Mesendoderm (in vitro differentiated cells): ENCODE measurements at places on chromosomes 12 and 14.

DNA sequence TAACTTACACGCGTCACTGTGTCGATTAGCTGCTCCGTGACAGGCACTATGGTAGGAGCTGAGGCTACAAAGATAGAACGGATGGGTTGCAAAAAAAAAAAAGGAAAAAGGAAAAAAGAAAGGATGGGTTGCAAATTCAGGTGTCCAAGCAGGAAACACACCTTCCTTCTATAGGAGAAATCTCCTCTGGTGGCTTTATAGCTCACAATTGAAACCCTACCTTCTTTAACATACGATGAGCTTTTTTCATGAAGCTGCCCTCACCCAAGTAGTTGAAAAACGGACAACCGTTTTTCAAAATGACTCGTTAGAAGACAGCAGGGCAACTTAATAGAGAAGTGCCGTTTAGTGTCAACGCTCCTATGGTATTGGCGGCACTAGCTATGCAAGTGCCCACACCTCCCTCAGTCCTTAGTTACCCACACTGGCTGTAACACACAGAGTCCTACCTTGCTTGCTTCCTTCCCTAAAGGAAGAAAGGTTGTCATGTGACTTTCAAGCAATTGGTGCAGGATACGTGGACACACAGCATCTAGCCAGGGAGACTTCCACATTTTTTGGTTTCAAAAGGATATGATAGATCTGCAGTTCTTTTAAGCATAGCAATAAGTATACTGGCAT lies 682 bp upstream of the TRIP11 start:
- peak; percentile 62 for DNase-seq

GRCh38 chr14:23034498-23035302 lies at the start of gene PSMB5:
TSS of gene PSMB5 (minus strand) at chr14:23034900. CDS start at chr14:23034881, 19 bp downstream.
- DNase-seq = peak; percentile 99

GRCh38 chr12:101838628-101839323 lies 8.0 kb upstream of the GNPTAB start:
- DNase-seq = no peak

- no peak for DNase-seq
Measured at GRCh38 chr12:86387591-86388145, 131.5 kb upstream of the MGAT4C start.

- peak; percentile 80 for DNase-seq
Measured at GRCh38 chr12:48925304-48926011, at the start of gene FKBP11. TSS of gene FKBP11 (minus strand) at chr12:48925492. CDS start at chr12:48925428, 64 bp downstream.

GRCh38 chr12:6863033-6863432 lies 4.3 kb upstream of the TPI1 start:
- DNase-seq = no peak

DNA sequence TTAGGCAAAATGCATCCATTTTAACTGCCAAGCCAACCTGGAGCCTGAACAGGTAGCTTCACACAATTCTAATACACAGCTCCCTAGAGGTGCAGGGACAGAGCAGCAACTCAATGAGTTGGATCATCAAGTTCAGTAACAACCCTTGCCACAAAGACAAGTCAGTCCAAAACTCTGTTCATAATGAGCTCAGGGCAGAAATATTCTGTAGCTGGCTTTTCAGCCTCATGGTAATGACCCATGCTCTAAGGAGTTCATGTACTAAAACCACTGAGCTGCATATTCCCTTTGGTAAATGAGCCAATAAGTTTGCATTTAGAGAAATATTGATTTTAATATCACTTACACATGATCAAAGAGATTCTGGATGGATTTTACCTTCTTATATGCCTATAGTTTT lies 316.1 kb downstream of the SEC23A start:
- DNase-seq = no peak

GRCh38 chr12:53320352-53321195 lies 836 bp downstream of the AAAS start:
- DNase-seq = no peak

DNA sequence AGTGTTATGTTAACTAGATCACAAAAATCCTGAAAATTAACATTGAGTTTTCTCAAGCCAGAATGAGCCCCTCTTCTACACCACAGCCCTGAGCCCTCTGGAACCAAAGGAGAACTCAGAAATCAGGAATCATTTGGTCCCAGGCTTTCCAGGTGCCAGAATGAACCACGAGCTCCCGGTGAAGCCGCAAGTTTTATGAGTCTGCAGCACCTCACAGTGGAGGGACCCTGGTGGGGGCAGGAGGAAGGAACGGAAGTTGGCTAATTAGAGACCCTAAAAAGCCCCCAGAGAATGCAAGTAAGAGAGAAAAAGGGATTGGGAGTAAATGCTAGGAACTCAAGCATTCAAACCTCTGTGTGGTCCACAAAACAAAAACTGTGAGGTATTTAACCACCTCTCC lies 52.9 kb upstream of the BCL2L14 start:
- peak; percentile 61 for DNase-seq

DNA sequence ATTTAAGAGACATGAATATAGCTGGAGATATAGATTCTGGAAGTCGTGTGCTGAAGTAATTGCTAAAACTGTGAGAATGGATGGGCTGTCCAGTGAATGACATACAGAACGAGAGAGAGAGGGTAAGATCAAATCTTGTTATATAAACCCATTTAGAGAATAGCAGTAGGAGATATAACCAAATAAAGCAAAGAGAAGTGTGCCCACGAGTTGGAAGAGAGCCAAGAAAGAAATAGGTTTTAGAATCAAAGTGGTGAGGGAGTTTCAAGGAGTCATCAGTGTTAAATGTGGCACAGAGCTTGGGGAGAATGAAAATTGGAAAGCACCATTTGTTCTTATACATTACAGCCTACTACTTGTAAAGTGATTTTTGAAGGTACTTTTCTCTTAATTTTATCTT lies 19.2 kb downstream of the TOGARAM1 start:
- DNase-seq = no peak

DNA sequence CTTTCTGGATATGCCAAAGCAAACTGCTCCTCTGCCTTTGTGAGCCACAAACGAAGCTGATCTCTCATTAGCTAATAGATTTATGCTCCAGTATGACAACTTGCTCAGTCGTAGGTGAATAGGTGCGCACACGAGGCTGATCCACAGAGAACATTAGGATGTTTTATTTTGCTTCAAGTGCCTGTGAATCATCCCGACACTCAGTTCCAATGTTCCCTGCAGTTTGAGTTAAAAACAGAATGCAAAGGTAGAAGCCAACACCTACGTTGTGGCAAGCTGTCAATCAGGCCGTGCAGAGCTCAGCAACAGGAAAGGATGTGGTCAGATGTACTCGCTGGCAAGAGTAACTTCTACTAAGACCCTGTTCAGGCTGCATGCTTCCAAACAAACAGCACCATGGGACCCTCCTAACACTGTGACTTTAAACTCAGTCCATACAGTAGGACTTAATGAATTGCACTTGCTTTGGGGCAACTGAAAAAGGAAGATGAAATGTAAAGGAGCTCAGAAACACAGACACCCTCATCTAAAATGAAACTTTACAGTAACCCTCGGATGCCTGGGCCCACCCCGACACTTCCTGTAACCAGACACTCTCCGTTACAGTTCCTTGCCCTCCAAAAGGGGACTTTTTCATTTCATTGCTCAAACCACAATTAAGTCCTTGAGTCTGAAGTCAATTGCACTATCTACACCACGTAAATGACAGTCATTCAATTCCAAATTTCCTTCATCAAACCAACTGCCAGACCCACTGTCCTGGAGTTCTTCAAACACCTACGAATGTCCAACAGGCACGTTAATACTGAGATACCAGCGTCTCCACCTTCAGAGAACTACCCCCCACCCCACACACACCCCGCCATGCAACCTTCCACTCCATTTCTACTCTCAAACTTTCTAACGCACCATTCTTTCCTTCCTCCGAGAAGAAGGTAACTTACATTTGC lies 1.6 kb downstream of the CCDC88C start:
- no peak for DNase-seq

DNA sequence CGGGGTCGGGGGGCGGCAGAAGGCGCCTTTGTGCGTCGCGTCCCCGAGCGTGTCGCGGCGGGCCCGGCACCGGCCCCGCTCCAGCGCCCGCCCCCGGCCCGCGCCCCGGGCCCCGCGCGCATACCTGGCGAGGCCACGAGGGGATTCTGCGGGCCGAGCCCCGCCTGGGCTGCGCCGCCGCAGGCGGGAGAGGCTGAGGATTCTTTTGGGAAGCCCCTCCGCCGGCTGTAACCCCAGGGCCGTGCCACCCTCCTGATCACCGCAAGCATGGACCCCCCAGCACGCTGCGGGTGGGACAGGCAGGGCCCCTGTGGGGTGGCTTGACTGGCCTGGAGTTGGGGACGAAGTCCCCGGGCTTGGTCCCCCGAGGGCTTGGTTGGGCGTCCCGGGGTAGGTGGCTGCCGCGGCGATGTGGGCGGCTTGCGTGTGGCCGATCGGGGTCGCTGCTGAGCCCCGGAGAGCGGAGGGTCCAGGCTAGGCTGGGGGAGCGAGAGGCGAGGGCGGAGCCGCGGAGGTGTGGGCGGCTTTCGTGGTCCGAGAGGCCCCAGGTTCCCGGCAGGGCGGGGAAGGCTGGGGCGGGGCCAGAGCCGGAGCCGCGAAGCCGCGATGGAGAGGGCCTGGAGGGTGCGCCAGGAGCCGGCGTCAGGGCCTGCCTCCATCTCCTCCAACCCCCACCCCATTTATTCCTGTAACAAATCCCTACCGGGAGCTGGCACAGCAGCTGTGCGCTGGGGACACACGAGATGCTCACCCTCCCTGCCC lies 28.4 kb upstream of the GPR132 start:
- DNase-seq = peak; percentile 89

DNA sequence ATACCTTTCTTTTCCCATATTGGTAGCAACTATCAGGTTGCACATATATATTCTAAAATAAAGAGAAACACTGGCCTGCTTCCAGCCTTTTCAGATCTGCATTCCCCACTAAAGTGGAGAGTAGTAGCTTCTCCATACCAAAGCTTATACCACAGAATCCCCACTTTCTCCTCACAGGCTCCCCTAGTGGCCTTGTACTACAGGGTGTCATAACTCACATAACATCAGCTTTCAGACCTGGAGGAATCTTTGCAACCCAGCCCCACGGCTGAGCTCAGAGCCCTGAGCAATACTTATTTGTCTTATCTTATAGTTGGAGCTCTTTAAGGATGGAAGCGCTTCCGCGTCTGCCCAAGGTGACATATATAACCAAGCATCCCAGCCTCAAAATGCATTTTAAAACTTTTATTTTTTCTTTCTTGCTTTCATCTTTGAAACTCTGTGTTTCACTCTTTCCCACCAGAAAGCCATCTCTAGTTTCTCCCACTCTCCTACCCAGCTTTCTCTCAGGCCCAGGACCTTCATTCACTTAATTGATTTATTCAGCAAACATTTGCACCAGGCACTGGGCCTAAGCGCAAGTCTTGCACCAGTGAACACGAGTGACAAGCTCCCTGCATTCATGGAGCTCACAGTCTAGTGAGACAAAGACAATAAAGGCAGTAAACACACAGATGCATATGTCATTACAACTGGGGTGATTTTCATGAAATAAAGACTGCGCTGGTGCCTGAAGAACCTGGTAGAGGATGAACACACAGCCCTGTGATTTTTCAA lies 254.7 kb downstream of the IPO8 start:
- peak; percentile 75 for DNase-seq

DNA sequence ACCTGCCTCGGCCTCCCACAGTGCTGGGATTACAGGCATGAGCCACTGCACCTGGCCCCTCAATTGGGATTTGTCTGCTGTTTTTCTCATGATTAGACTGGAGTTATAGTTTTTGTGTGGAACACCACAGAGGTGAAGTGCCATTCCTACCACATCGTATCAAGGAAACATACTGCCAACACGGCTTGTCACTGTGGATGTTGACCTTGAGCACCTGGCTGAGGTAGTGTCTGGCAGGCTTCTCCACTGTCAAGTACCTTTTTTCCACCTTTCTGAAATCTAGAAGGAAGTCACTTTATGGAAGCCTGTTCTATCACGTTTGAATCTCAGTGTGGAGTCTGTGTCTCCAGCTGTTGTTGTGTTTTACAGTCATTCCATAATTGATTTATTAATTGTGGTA lies 21.4 kb upstream of the SEL1L start:
- no peak for DNase-seq

DNA sequence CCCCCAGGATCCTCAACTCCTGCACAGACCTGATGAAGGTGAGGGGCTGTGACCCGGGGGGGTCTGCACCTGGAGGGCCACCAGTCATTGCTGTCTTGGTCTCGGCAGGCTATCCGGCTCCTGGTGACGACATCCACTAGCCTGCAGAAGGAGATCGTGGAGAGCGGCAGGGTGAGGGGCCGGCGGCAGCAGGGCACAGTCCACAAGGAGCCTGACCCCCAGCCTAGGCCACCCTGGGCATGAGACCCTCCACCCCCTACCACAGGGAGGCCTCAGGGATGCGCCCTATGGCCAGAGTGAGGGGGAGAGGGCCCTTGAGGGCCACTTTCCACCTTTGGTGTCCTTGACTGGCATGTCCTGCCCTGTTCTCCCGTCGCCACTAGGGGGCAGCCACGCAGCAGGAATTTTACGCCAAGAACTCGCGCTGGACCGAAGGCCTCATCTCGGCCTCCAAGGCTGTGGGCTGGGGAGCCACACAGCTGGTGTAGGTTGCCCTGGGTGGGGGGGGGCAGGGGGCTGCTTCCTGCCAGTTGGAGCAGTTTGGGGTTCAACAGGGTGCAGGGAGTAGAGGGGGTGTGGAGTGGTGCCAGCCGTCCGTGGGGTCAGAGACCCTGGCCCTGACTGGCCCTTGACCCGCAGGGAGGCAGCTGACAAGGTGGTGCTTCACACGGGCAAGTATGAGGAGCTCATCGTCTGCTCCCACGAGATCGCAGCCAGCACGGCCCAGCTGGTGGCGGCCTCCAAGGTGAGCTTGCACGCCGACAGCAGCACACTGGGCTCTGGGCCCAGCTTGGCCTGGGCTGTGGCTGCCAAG lies 25.0 kb downstream of the HIP1R start:
- peak; percentile 74 for DNase-seq

GRCh38 chr14:62329427-62329826 lies 567.2 kb downstream of the SNAPC1 start:
- no peak for DNase-seq

DNA sequence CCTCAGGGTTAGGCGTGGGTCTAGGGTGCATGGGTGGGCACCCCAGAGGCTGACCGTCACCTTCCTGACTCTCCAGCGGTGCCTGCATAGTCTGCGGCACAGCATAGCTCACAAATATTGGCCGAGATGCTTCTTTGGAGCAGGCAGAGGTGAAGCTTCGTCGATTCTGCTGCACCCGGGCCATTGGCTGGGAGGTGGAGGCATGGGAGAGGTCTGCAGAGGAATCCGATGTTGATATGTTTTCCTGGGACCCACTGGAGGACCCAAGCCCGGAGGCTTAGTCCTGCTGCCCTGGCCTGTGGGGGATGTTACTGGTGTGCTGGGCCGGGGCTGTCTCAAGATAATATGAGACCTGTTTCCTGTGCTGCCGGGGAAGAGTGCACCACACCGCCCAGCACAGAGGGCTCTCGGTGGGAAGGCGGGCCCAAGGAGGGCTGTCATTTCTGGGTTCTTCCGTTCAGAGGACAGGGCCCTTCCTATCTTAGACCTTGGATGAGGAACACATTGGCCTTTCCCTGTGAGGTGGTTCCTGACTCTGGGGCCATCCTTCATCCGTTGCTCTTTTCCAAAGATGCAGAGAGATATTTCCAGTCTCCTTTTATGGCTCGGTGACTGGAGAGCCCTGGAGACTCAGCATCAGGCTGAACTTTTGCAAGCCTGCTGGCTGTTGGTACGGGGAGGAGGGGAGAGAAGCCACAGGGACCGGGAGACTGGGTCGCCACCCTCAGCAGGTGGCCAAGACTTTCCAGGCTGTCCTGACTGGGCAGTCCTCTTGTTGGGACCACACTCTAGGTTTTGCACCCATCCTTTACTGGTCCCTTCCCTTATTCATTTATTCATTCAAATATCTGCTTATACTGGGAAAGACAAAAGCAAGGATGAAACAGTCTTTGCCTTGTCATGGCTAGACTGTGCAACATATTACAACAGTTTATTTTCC lies 143.5 kb downstream of the TSPAN9 start:
- DNase-seq = no peak
